ENCODE measurements at places on chromosomes 5 and 9.

DNA sequence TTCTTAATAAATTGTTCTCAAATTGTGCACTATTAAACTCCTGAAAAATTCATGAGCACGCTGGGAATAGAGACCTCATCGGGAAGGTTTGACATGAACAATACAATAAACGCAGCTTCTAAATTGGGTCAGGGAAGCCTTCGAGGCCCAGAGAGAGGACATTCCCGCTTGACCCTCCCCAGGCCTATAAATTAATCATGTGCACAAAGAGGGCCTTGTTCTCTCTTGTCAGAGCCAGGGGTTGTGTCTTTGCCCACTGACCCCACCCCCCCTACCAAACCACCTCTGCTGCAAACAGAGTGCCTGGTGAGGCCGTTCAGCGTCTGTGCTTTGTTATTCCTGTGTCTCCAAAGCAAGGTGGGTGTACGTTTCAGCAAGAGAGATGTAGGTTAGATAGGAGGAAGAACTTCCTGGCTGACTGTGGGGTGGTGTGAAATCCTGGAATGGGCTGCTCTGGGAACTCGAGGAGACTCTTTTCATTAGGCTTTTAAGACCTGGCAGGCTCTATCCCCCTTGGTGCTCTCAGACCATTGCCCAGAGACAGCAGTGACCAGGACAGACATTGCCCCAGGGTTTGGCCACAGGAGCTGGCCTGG lies 18.2 kb upstream of the DAB2IP start:
- no peak for DNase-seq

- no peak for DNase-seq
Observed at GRCh38 chr9:93812410-93812668, 142.8 kb downstream of the BARX1 start.

DNA sequence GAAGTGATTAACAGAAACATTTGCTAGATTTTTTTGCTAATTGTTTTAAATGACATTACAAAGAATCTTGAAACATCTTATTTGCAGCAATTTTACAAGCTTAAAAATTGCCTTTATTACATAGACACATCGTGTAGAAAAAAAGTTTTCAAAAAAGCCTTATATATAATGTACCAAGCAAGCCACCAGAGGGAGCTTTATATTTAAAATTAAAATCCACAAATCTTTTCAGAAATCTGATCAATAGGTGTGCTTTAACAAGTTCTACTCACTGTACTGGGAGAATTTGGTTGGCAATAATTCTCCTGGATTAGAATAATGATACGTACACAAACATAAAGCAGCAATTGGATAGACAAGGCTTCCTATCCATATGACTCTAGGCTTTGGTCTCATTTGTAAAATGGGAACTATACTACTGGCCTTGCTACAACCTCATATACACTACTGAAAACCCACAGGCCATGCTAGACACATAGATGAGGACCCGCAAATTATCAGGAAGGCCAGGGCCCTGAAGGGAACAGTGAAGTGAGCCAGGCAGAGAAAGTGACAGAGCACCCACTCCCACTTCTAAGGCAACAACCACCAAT lies 4.8 kb downstream of the PSMB7 start:
- DNase-seq, result no peak

GRCh38 chr5:109326919-109327318 lies 82.9 kb downstream of the PJA2 start:
- DNase-seq, result no peak

- no peak for DNase-seq
Observed at GRCh38 chr9:72899734-72900477, 52.9 kb downstream of the ALDH1A1 start.

Measured in effector CD8-positive, alpha-beta T cell (primary cell).